ENCODE measurements at places on chromosomes 2 and 18.
A peak's percentile ranks its signal among the peaks of the same experiment; 100 is the strongest.

DNA sequence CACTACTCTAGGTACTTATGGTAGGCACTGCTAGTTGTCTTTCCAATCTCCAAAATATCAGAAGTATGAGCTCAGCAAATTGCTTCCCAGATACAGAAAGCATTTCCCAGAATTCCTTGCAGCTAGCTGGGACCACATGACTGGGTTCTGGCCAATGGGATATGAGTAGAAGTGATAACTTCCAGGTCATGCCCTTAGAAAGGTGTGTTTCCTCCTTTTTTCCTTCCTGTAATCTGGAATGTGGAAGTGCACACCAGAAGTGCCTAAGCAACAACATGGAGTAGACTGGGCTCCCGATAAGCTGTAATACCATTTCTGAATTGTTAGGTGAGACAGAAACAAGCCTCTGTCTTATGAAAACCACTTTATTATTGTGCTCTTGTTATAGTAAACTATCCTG lies 279.8 kb downstream of the ZNF385B start:
- no peak for DNase-seq

DNA sequence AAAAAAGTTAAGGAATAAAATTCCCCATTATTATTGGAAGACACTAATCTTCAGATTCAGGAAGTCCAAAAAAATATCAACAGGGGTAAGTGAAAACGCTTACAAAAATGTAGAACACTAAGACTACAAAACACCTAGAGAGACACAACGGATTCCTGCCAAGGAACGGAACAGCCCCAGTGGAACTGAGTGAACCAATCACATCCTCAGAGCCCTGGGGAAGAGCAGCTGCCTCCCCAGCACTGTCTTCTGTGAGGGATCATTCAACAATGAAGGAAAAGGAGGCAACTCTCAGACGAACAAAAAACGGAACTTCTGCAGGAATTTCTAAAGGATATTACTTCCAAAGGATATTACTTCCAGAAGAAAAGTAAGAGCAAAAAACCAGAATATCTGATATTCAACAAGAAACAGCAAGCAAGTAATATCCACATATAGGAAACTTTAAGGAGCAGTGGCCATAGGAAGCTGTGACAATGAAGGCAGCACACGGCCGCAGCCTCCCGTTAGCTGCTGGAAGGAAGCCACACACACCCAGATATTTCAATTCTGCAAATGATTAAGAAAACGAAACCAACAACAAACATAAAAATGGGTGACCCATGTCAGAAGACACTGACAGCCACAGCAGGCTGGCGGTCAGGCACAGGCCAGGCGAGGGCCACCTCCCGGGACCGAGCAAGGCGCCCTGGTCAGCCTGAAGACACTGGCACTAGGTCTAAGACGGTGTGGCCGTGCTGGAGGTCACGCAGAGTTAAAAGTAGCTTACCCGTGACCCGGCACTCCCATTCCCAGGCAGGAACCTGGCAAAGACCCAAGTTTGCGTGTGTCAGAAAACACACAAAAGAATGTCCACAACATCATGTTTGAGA lies 81.8 kb downstream of the HDAC4 start:
- DNase-seq, result no peak

GRCh38 chr2:36561237-36561944 lies 36.6 kb downstream of the FEZ2 start:
- DNase-seq, result no peak

DNA sequence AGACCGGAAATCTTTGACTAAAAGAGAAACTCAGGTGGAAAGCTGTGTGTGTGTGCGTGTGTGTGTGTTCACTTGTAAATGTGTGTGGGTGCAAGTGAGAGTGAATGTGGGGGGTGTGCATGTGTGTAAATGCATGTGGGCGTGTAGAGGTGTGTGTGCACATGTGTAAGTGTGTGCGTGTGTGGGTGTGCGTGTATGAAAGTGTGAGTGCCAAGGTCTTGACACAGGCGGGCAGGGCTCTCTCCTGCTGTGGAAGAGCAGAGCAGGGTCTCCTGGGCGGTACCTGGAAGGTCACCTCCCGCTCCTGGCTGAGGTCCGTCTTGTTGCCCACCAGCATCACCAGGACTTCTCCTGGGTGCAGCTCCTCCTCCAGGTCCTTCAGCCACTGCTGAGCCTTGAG lies 10.6 kb downstream of the PRLH start:
- no peak for DNase-seq

DNA sequence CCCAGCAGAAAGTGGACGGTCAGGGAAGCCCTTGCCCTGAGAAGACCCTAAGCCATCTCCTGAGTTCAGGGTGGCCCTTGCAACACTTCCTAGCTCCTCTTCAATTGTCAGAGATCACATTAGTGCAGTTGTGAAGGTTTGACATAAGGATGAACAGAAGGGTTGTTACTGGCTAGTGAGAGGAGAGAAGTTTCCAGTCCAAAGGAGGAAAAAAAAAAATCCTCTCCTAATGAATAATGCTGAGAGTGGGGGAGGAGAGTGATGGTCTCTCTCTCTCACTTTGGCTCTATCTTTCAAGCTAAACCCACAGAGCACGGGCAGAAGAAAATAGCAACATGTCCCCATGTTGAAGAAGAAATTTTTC lies 819.9 kb downstream of the BCL11A start:
- no peak for DNase-seq

DNA sequence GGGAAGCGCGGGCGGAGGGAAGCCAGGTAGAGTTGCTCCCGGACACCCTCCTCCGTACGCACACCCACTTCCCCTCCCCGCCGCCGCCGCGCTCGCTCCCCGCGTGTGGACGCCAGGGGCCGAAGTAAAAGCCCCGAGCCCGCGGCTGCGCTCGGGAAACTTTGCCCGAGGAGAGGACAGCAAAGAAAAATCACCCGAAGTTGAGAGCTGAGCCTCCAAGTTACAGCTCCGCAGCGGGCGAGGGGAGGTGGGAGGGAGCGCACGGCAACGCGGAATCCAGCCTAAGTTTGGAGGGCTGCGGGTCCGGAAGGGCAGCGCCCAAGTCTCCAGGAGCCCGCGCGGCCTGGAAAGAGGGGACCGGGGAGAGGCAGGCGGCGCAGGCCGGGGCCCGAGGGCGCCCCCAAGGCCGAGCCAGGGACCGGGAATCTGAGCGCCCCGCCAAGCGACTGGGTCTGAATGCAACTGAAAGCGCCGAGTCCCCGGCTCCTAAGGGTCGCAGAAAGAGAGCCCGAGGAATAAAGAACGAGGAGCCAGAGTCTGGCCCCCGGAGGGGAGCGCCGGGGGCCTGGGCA lies 706 bp upstream of the BCL11A start:
- DNase-seq, result no peak

DNA sequence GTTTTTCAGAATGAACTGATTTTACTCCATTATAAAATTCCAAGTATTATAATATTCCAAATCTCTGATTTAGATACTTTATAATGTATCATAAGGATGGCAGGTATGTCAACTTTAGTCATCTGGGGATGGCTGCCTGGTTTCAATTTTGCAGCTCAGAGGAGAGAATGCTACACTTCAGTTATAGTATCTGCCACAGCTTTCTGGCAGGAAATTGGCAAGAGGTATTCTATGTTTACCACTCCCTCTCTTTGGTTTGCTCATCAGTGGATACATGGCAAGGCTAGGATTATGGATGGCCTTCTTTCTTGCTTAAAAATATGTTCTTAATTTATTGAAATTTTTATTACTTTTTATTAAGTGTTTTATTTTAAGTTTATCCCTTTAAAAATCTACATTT lies 67.0 kb upstream of the TNFRSF11A start:
- DNase-seq, result no peak

DNA sequence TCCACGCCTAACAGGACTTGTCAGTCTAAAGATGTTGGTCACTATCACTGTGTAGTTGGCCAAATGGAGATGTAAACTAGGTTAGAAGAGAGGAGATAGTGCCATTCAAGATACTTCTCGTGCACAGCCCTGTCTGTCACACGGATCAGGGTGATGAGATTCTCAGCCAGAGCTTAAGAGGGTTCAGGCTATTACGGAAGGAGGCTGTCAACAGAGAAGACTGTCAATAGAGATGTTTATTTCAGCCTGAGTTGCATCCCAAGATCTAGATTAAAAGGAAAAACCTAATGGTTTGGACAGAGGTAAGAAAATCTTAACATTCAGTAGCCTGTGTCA lies 83.4 kb downstream of the AAK1 start:
- no peak for DNase-seq

- no peak for DNase-seq
These were observed 520.3 kb downstream of the SOX11 start for GRCh38 chr2:6212491-6212890.

DNA sequence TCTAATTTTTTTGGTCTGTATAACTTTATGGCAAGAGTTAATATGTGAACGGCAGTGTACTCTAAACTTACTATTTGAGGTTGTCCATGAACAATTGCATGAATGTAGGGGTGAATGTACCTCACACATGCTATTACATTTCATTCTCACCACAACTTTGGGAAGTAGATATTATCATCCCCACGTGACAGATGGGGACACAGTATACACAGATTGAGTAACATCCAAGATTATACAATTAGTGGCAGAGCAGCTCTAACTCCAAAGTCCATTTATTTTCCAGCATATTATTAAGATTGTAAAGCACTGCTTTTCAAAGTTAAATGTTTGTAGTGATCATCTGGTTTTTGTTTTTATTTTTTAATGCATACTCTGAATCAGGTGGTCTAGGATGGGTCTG lies 622.1 kb upstream of the ZEB2 start:
- DNase-seq, result no peak

DNA sequence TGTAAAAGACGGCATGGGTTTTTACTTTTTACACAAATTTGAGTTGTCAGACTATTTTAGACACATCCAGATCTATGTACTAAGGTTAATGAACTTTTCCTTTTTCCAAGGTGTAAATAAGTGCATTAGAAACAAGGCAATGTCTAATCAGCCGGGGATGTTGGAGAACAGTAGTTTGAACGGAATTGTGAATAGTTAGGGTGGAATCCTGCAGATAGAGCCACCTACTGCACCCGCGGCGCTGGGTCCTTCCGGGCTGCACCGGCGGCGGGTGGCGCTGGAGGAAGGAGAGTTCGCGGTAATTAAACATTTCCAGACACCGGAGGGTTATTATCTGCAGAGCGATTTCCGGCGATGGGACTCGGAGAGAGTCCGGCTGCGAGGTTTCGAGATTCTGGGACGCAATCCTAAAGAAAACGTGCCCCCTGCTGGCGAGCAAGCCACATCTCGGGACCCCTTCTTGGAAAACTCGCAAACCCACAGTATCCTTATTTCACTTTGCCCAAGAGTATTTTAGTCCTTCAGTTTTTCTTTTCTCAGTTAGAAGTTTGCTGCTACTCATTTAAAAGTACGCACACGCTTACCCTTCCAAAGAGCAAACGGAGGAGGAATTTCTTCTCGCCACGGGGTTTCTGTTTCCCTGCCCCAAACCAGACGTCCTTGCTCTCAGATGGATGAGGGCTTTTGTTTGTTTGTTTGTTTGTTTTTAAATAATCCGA lies 4.5 kb upstream of the OSR1 start:
- peak; percentile 72 for DNase-seq

DNA sequence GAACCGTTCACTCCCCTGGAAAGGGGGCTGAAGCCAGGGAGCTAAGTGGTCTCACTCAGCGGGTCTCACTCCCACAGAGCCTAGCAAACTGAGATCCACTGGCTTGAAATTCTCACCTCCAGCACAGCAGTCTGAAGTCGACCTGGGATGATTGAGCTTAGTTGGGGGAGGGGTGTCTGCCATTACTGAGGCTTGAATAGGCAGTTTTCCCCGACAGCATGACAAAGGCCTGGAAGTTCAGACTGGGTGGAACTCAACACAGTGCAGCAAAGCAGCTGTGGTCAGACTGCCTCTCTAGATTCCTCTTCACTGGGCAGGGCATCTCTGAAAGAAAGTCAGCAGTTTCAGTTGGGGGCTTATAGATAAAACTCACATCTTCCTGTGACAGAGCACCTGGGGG lies 292.5 kb downstream of the NUP35 start:
- no peak for DNase-seq

- DNase-seq, result no peak
These were observed 247.6 kb downstream of the DYM start for GRCh38 chr18:49212819-49213218.

GRCh38 chr2:233121856-233122255 lies 61.7 kb downstream of the INPP5D start:
- DNase-seq, result no peak

DNA sequence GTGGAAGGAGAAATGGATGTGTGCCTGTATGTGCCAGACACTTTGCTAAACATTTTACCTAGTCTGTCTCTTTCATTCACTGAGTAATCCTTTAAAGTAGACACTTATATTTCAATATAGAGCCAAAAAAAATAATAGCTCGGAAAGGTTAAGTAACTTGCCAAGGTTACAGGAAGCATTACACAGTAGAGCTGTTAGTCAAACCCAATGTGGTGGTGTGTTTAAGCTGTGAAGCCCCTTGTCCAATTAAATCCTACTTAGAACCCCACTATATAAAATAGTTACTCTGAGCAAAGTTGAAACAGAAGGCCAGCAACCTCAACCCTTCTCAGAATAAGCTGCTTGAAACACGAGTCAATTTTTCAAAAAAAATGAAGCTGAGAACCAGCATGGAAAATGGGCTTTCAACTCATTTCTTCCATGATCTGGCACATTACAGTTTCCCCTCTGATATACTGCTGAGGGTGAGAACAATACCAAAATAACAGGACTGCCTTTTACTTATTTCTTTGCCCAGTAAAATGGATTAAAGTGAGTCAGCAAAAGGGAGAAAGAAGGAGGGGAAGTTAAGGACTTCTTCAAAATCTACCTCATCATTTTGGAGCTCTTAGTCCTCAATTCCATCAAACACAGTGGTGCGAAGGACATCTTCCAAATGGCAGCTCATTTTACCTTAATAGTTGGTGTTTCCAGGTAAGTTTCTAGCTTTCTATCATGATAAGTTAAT lies 7.9 kb downstream of the RDH14 start:
- DNase-seq, result no peak

GRCh38 chr2:161448431-161448830 lies 32.3 kb downstream of the TBR1 start:
- no peak for DNase-seq

DNA sequence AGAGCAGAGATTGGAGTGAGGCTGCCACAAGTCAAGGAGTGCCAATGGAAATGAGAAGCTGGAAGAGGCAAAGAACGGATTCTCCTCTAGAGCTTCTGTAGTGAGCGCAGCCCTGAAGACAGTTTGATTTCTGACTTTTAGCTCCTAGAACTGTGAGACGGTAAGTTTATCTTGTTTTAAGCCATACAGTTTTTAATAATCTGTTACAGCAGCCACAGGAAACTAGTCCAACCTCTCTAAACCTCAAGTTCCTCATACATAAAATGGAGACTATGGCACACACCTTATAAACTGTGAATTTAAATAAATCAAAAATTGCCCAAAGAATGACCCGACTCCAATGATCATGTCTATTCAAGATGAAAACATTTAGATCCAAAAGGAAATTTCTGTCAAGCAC lies 596.5 kb downstream of the BCL11A start:
- no peak for DNase-seq

GRCh38 chr2:113977660-113978523 lies 88.0 kb downstream of the ACTR3 start:
- DNase-seq, result peak; percentile 14

GRCh38 chr18:5429681-5430080 lies 114.1 kb downstream of the EPB41L3 start:
- no peak for DNase-seq
